GM03348 (cell line): ENCODE measurements at places on chromosomes 6 and 20.

- no peak for DNase-seq
Measured at GRCh38 chr6:54262971-54263370, 45.3 kb upstream of the TINAG start.

- DNase-seq: peak; percentile 26
Measured at GRCh38 chr20:7856756-7857155, 83.5 kb downstream of the HAO1 start.

- DNase-seq: no peak
Measured at GRCh38 chr6:134341999-134342567, 24.2 kb upstream of the SGK1 start.

GRCh38 chr20:51469578-51470498, 72.7 kb downstream of the NFATC2 start:
- no peak for DNase-seq

DNA sequence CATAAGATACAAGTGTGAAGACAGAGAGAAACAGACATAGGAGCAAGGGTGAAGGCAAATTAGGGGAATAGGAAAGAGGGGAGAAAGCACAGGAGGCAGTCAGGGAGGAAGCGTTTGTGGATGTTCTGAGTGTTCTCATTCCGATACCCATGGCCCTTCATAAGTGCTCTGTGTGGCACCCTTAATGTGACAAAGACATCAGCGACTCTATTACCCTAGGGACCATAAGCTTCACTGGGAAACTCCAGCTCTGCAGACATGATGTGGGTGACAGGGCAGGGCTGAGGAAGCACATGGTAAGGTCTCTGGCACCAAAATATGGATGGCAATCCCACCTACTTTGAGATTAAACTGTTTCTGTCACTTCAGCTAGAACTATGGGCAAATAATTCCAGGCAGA, 33.0 kb downstream of the F13A1 start:
- DNase-seq: no peak

GRCh38 chr20:46122071-46122470, 4.0 kb downstream of the CD40 start:
- DNase-seq: peak; percentile 33

- DNase-seq: peak; percentile 40
Measured at GRCh38 chr20:63463400-63464288, 8.8 kb downstream of the KCNQ2 start.

DNA sequence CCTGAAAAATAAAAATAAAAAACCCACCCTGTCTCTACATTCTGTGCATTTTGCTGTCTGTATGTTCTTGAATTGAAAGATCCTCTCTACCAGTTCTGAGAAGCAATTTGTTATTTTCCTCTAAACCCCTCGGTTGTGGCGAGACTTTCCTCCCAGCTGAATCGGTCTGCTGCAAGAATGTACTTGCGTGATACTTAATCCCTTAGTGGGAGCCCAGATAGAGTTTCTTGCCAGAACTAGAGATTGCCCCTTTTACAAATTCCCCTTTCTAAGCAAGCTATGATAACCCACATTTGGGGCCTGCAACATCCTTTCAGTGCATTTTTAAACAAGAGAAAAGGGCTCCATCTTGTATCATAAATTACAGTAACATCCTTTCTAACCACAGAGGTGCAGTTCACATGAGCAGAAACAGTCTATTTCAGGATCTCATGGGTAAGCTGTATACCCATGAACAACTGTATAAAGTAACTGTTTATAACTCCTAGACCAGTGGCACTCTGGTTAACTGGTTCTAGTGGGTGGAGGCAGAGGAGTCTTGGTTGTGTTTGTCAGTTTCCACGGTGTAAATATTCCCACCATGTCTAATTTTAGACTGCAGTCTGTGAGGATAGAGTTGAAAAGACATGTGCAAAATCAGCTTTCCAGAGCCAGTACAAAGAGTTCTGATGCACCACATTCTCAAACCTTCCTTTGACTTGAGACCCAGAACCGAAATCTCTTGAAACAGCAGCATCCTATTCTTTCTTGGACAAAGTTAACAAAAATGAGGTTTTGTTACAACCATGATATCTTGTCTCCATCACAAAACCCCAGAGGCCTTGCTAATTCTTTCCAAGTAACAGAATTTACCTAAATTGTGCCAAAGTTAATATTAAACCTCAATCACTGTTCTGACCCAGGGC, 113.1 kb upstream of the ZNF217 start:
- peak; percentile 44 for DNase-seq

DNA sequence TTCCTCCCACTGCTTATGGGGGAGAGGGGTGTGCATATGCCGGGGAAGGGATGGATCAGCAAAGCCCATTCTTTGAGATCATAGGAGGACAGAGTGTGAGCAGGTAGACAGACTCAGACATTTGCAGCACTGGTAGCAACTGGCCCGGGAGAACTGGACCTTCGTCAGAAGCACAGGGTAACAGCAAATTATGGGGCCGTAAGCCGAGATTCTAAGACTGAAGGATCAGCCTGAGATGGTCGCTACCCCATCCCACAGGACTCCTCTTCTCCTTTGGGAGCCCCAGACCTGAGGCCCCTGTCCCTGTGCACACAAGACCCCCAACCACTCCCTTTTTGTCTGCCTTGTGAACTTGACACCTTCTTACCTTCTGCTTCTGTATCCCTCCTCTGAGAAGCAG, 106.5 kb downstream of the TOX2 start:
- DNase-seq: no peak

DNA sequence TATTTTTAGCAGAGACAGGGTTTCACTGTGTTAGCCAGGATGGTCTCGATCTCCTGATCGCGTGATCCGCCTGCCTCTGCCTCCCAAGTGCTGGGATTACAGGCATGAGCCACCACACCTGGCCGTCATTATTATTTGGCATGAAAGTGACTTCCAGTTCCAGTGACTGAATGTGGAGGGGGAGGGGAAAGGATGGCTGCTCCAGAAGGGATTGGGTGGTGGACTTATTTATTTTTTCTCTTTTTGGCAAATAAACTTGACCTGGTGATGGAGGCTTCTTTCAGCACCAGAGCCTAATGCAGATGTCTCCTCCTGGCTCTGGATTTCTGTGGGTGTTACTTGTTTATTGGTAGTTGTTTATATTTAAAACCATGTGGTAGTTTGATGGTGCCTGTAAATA, 16.9 kb upstream of the SLC22A23 start:
- DNase-seq: peak; percentile 15

DNA sequence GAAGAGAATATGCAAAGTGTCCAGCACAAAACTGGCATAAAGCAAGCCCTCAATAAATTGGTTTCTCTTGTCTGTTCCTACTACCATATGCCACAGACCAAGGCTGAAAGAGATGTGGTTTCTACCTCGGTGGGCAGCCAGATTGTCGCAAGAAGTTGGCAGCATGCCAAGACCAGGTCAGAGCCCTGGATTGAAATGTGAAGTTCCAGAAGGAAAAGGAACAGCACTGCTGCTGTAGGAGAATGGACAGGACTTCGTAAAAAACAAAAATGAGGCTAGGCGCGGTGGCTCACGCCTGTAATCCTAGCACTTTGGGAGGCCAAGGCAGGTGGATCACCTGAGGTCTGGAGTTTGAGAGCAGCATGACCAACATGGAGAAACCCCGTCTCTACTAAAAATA, 22.1 kb downstream of the MRPL14 start:
- DNase-seq: no peak

DNA sequence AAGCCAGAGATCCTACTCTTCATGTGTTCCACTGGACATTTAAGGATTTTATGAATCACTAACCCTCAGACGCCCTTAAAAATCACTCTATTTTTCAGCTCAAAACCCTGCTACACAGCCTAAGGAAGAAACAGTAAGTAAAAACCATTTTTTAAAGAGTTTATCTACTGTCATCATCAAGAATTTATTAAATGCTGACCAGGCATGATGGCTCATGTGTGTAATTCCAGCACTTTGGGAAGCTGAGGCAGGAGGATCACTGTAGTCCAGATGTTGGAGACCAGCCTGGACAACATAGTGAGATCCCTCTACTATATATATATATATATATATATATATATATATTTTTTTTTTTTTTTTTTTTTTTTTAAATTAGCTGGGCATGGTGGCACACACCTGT, 124.2 kb upstream of the ID4 start:
- no peak for DNase-seq

DNA sequence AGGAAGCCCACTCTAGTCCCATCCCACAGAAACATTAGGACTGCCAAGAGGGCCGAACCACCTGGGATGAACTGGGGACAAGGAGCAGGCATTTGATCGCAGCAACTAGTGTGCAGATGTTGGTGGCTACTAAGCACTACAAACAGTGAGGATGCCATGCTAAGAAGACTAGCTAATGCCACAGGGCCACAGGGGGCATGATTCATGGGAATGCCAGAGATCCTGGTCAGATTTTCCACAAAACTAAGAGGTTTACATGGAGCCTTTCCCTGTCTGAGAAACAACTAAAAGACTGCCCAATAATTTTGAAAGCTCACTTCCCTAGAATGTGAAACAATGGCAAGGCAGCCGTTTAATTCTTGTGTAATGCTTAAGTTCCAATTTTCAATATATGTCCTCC, 375.9 kb upstream of the PTCHD4 start:
- no peak for DNase-seq

DNA sequence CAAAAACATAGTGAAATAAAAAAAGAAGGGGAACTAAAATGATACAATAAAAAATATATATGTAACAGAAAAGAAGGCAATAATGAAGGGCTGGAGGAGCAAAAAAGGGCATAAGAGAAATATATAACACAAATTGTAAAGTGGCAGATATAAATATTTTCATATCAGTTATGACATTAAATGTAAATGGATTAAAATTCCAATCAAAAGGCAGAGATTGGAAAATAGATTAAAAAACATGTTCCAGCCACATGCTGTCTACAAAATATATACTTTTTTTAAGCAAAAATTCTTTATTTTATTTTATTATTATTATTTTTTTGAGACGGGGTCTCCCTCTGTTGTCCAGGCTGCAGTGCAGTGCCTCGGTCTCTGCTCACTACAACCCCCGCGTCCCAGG, 23.9 kb upstream of the NT5E start:
- no peak for DNase-seq

DNA sequence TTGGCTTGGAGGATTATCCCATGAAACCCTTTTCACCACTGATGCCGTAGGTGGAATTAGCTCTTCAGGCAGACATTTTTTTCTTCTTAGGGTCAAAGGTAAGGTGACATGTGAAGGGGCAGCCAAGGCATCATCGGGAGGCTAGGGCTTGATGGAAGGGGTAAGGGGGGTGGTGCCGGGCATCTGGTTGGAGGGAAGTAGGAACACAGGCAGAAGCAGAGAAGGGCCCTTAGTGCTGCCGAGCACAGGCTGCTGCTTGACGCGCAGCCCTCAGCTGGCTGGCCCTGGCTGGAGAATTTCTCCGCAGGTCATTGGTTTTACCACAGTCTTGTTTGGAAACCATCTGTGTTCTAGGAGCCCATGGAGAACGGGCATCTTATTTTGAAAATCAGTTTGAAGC, 54.7 kb downstream of the TRAF3IP2 start:
- no peak for DNase-seq

GRCh38 chr20:47509685-47510084, 8.0 kb downstream of the NCOA3 start:
- no peak for DNase-seq

GRCh38 chr6:20946022-20946421, 411.8 kb downstream of the CDKAL1 start:
- DNase-seq: peak; percentile 44

DNA sequence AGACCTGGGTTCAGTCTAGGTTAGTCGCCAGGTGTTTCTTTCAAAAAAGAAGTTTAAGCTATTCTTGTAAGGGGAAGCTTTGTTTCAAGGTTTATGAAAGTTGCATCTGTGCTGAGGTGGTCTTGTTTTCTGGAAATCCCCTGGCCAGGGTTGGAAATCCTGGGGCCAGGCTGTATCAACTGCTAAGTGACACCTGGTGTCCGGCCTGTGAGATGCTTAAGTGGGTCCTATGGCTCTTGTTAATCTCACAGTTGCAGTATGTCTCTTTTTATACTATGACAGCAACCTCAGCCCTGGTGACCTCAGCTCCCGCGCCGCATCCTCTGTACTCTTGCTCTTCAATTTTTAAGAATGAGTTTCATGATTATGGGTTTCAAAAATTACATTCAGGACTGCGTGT, 72.0 kb downstream of the CHMP4B start:
- no peak for DNase-seq

GRCh38 chr20:52752023-52752422, 220.1 kb upstream of the TSHZ2 start:
- DNase-seq: no peak

GRCh38 chr20:21302664-21303060, 469 bp upstream of the XRN2 start:
- no peak for DNase-seq

DNA sequence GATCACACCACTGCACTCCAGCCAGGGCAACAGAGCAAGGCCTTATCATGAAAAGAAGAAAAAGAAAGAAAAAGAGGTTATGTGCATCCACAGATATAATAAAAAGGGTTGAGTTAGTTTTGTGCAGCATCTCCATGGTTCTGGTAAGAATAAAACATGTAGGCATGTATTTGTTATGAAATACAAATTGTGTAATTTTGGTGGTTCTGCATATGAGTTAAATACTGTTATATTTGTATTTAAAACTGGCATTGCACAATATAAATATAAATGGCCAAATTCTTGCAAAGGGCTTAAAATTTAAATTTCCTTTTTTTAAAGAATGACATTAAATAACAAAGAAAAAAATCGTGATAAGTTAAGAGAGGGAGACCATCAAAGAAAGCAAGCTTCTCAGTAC, 159.1 kb upstream of the PREP start:
- DNase-seq: no peak

- DNase-seq: no peak
Measured at GRCh38 chr6:36983538-36983937, 2.5 kb downstream of the MTCH1 start.

DNA sequence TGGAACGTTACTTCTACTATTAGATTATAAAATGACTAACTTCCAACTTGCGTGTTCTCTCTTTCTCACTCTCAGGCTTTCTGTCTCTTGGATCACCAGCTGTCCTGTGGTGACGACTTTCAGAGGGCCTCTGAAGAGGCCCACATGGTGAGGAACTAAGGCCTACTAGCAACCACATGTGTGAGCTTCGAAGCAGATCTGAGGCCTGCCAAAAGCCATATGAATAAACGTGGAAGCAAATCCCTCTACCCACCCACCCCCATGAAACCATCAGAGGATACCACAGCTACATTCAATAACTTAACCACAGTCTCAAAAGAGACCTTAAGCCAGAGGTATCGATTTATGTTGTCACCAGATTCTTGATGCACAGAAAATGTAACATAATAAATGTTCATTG, 13.5 kb upstream of the BMP5 start:
- no peak for DNase-seq

DNA sequence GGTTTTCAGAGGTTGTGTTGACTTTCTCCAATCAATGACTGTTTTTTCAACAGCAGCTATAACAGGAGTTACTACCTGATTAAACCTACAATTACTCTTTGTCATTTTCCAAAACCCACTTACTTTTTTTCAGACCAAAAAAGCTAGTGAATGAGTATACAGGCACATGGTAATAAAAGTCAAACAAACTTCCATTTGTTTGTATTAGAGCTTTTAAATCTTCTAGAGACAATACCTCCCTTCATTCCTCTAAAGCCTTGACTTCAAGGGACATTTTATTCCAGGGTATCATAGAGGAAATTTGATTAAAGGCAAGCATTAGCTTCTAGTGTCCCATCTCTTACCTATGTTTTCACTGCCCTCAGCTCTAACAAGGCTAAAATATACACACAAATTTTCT, 52.7 kb downstream of the IL22RA2 start:
- no peak for DNase-seq
